Astrocyte of the cerebellum (primary cell): ENCODE measurements at places on chromosomes 13 and 19.
A peak's percentile ranks its signal among the peaks of the same experiment; 100 is the strongest.

GRCh38 chr13:102651392-102651791, 43.5 kb downstream of the METTL21C start:
- peak; percentile 3 for DNase-seq

DNA sequence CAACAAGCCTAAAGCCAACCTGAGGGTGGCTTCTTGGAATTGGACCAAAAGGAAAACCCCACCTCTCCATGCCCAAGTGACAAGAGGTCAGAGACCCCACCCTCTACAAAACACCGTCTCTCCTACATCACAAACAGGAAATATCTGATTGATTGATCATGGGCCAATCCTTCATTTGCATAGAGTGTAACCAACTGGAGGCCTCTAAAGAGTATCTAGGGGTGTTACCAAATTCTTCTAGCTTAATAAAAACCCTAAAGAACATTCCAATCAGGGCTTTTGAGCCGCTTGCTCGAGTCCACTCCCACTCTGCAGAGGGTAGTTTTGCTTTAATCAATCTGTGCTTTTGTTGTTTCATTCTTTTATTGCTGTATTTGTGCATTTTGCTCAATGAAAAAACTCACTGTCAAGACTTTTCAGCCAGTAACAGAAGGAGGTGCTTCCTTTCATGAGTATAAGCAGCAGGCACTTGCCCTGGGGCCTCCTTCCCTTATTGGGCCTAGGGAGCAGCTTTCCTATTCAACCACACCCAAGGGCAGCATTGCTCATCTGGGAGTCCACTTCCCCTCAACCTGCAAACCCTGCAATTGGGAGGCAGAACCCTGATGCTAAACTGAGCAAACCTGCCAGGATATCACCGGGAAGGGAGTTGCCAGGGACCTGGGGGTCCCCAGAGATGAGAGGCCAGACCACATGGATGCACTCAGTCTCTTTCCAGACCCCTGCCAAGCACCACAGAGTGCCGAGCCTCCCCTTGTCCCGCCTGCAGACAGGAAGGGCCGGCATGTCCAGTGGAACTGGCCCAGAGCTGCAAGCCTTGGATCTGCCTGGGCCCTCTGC, 154.3 kb upstream of the VSTM2B start:
- no peak for DNase-seq

GRCh38 chr13:42686165-42686564, 95.2 kb upstream of the FAM216B start:
- no peak for DNase-seq

DNA sequence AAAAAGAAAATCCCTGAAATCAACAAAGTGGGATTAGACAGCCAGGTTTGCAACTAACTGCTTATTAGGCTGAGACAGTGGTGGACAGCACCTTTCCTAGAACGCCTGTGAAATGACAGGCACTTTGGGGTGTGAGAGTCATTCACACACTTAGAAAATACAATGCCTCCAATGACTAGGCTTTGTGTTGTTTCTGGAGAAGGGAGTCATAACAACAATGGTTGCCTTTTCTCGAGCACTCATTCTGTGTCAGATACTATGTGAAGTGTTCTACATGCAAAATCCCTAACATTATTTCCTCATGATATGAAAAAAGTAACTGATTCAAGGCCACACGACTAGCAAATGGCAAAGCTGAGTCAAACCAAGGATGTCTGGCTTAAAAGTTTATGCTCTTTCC, 41.2 kb downstream of the SACS start:
- DNase-seq: no peak

GRCh38 chr19:30783212-30783611, 411.0 kb downstream of the ZNF536 start:
- DNase-seq: no peak

DNA sequence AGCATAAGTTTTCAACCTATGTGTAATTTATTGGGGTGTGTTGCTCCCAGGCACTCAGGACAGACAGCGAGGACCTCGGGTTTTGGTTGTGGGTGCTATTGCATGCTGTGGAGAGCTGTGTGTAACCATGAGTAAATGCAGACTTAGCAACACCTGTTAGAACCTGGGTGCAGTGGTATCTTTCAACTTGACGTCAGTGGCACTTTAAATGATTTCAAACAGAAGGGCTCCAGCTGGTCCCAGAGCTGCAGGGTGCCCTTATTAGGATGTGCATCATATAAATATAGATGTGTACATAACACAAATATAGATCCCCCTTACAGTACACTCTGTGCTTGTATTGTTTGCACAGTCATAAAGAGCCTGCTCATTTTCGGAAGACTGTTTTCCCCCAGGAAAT, 228.3 kb upstream of the IRS2 start:
- DNase-seq: no peak

DNA sequence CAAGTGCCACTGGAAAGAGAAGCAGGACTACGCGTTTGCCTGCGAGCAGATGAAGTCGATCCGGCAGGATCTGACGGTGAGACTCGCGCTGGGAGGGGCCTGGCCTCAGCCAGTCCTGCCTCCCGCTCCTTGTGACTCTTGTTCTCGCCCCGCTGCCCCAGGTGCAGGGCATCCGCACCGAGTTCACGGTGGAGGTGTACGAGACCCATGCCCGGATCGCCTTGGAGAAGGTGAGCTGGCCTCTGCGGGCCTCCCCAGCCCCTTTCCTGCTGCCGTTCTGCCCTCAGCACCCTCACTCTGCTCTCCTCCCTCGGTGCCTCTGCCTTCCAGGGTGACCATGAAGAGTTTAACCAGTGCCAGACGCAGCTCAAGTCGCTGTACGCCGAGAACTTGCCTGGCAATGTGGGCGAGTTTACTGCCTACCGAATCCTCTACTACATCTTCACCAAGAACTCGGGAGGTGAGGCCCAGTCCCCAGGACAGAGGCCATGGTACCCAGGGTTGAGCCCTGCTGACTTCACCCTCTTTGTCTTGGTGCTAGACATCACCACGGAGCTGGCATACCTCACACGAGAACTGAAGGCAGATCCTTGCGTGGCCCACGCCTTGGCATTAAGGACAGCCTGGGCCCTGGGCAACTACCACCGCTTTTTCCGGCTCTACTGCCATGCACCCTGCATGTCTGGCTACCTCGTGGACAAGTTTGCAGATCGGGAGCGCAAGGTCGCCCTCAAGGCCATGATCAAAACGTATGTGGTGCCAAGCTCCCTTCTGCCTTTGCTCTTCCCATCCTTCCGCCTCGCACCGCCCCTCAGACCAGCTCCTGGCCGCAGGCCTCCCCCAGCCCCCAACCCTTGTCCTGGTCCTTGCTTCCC, 5.6 kb downstream of the LENG9 start:
- no peak for DNase-seq

- DNase-seq: no peak
Measured at GRCh38 chr13:38767506-38768265, 80.8 kb downstream of the FREM2 start.

GRCh38 chr13:38730332-38730731, 43.5 kb downstream of the FREM2 start:
- DNase-seq: no peak

DNA sequence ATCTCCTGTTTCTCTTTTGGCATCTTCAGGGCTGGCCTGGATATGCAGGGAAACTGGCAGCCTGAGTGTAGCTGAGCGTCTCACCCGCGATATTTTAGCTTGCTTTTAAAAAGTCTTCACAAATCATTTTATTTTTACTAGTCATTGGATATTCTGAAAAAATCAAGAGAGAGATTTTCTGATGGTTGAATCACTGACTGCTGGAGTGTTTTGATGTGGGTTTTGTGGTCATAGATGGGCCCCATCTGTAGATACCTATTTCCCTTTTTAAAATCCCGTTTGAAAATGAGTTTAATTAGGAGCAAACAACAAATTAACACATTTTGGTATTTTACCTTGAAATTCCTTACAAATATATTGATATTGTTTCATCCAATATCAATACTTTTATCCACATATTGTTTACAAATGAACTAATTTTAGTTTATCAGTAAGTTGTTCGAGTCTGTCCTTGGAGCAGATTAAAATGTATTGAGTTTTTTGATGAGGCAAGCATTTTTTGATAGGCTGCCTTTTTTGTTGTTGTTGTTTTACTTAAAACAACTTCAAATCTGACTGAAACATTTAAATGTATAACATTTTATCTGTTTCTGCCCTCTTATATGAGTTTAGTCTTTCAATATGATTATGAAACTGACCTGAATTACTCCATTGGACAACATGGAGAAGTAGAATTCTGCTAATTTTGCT, 21.5 kb upstream of the OXGR1 start:
- no peak for DNase-seq

GRCh38 chr13:113115363-113116205, 7.0 kb upstream of the F10 start:
- no peak for DNase-seq

GRCh38 chr13:97425590-97425989, 8.4 kb upstream of the RAP2A start:
- no peak for DNase-seq

- DNase-seq: no peak
Measured at GRCh38 chr13:55214841-55215345, 1925.8 kb upstream of the PRR20A start.

GRCh38 chr13:99656092-99656745, 154.9 kb downstream of the TM9SF2 start:
- peak; percentile 73 for DNase-seq

- no peak for DNase-seq
Measured at GRCh38 chr19:33434069-33434885, 60.8 kb downstream of the CEBPG start.

- no peak for DNase-seq
Measured at GRCh38 chr13:77696006-77696878, 1.2 kb upstream of the SLAIN1 start.

- no peak for DNase-seq
Measured at GRCh38 chr13:104833221-104833620, 1702.2 kb downstream of the EFNB2 start.

GRCh38 chr19:57233207-57233606, 2.4 kb downstream of the AURKC start:
- DNase-seq: no peak

DNA sequence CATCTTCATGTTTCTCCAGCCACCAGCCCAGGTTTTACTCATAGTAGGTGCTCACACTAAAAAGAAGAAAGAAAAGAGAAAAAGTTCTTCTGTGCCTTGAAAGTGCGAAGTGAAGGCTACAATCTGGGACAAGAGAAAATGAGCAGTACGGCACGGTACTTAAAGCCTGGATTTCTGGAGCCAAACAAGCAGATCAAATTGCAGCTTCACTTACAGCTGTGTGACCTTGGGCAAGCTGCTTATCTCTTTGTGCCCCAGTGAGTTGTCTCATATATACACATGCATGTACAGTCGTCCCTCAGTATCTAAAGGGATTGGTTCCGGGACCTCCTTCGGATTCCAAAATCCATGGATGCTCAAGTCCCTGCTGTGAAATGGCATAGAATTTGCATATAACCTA, 41.8 kb downstream of the GSX1 start:
- DNase-seq: no peak
